ENCODE measurements at places on chromosomes 7 and 10.
A peak's percentile ranks its signal among the peaks of the same experiment; 100 is the strongest.

DNA sequence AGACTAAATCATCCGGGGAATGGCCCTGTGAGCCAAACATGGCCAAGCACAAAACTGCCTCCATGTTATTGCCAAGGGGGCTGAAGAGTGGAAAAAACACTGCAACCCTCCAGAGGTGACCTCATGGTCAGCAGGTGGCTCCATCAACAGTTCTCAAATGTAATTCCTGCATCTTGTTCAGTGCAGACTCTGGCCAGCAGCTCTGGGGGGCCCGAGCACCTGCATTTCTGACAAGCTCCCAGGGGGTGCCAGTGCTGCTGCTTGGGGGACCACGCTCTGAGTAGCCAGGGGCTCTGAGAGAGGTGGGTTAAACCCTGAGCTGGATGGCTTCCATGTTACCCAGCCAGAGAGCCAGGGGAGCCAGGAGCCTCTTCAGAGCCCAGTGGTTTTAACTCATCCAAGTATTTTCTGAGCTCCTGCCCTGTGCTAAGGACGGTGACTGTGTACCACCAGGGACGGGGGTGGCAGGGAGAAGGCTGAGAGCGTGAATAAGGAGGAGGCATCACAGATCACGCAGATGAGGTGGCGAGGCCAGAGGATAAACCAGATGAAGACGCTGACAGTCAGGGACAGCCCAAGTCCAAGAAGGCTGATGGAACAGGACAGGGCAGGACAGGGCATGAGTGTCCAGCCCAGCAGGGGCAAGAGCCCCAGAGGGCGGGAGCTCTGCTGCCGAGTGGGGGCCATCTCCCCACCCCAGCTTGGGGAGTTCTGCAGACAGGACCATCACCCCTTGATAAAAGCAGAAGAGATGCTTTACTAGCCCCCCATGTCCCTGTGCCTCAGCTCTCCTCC lies 52.9 kb downstream of the CLEC2L start:
- DNase-seq = no peak

GRCh38 chr10:95655571-95656290 lies 780 bp downstream of the ALDH18A1 start:
- DNase-seq = no peak

DNA sequence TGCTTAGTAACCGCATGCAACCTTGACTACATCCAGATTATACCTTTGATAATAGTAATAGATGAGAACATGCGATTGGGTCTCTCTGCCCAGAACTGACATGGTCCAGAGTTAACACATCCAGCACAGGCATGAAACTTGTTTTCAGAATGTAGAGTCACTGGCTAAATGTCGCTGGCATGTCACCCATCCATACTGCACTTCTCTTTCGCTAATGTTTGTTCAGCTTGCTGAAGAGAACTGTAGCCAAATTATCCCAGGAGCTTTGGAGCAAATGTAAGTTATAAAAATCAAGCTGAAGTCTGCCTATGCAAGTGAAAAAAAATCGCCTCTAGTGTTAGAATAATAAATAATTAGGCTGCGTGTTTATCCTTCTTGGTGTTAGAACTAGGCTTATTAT lies 98.2 kb downstream of the PRTFDC1 start:
- no peak for DNase-seq

GRCh38 chr7:741850-742249 lies 14.8 kb upstream of the PRKAR1B start:
- no peak for DNase-seq

- peak; percentile 35 for DNase-seq
Observed at GRCh38 chr7:77247206-77247850, 47.7 kb upstream of the FGL2 start.

GRCh38 chr7:137757146-137757925 lies 89.4 kb downstream of the DGKI start:
- DNase-seq = peak; percentile 41

DNA sequence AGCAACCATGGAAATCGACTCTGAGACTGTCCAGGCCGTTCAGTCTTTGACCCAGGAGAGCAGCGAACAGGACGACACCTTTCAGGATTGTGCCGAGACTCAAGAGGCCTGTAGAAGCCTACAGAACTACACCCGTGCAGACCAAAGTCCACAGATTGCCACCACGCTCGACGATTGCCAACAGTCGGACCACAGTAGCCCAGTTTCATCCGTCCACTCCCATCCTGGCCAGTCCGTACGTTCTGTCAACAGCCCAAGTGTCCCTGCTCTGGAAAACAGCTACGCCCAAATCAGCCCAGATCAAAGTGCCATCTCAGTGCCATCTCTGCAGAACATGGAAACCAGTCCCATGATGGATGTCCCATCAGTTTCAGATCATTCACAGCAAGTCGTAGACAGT lies 82.0 kb upstream of the SAMD8 start:
- DNase-seq = no peak

- no peak for DNase-seq
Observed at GRCh38 chr7:75567948-75568595, 76.0 kb downstream of the SPDYE5 start.

- DNase-seq = no peak
Observed at GRCh38 chr10:103238506-103239252, 7.0 kb upstream of the RPEL1 start.

DNA sequence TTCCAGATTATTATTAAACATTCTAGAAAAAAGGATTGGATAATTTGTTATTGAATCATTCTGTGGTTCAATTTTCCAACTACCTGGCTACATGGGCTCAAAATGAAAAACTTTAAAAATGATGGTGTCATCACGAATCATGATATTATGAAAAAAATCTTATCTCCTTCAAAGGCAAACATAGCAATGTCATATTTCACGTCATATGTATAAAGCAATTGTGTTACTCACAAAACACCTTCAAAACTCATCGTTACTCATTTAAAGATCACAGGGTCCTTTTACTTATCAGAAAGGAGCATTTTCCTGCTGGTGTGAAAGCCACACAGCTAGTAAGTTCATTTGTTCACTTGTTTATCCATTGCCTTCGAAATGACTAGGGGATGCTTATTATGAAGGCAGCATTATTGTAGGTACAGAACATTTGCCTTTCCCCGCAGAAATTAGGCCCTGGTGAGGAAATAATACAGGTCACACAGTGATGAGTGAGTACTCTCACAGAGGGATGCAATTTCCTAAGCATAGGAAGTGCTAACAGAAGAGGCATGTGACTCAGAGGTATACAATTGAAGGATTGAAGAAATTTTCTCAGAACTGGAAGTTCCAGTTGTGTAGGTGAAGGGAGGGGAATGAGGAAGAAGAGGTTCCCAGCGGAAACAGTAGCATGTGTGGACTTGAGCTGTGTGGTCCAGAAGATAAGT lies 478.7 kb downstream of the INHBA start:
- no peak for DNase-seq

GRCh38 chr10:65396997-65397396 lies 1528.8 kb upstream of the LRRTM3 start:
- no peak for DNase-seq

DNA sequence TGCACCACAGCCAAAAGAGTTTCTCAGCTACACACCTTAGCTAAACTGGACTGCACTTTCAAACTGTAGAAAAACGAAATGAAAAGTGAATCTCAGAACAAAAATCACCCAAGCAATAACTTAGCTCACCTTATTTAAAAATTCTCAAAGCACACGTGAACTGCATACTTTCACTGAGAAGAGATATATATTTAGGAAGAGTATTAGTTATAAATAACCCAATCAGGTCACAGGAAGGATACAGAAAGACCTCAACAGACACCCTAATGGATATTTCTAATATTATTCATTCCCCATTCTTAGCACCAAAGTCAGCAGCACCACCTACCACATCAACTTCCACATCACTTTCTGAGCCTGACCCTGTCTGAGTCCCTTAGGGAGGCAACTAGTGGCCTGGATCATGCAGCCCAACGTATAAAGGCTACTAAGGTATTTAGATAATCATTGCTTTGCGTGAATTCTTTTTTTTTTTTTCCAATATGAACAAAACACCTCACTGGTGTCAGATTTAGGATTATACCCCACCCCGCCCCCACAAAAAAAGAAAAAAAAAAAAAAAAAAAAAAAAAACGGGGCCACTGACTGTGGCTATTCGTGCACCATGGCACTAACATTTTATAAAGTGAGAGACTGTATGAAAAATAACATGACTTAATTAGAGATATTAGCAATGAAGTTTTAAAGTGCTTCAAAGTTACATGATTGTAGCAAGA lies 2.6 kb downstream of the ABI1 start:
- no peak for DNase-seq

DNA sequence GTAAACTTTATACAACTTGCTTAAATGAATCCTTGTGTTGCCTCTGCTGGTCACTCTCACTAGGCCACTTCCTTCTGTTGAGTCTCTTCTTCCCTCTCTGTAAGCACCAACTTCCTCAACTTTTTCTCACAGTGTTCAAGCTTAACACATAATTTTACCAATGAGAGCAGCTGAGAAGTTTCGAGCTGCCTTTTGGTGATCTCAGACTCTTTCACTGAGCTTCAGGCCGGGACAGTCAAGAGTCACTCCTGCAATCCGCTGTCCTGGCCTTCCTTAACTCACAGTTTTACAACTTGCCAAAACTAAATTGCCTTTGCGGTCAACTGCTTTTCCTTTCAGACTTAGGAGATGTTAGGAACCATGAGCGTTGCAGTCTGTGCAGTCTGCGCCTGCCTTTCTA lies 47.4 kb downstream of the PRPF18 start:
- peak; percentile 7 for DNase-seq

DNA sequence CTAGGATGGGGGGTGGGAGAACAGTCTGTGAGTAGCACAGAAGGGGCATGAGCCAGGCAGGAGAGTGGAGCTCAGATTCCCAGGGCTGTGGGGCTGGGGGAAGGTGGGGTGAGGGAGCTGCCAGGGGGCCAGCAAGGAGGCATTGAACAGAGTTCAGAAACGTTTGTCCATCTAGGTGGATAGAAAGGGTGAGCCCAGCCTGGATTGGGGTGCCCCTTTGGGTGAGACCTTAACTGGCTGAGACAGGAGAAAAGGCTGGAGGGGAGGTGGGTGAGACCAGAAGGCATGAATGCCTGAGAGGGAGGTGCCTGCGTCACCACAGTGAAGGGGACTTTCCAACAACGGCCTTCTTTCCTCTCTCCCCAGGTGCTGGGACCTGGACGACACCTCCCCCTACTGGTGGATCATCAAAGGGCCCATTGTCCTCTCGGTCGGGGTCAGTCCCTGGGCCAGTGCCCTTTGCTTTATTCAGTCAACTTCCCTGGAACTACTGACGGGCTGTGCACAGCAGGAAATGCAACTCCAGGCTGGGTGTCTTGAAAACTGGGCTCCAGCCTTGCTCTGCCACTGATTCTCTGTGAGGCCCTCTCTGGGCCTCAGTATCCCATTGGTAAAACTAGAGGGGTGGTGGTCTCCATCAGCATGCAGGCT lies 11.0 kb downstream of the GHRHR start:
- no peak for DNase-seq

DNA sequence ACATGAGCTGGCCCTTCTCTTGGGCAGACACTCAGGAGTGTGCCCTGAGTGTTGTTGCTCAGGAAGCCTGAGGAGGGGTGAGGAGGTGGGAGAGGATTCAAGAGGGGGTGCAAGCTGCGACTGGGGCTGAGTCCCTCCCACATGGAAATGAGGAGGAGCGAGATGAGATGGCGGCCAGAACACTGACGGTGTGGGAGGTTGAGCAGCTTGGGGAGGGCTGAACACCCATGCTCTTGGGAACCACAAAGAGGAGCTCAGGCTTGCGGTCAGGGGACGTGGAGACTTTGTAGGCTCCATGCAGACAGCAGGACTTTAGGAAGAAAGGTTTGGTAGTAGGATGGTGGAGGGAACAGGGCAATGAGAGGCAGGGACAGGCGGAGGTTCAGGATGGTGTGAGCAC lies 163.2 kb upstream of the SHH start:
- DNase-seq = no peak

- DNase-seq = no peak
Observed at GRCh38 chr10:47366181-47366631, 17.9 kb downstream of the ZNF488 start.

DNA sequence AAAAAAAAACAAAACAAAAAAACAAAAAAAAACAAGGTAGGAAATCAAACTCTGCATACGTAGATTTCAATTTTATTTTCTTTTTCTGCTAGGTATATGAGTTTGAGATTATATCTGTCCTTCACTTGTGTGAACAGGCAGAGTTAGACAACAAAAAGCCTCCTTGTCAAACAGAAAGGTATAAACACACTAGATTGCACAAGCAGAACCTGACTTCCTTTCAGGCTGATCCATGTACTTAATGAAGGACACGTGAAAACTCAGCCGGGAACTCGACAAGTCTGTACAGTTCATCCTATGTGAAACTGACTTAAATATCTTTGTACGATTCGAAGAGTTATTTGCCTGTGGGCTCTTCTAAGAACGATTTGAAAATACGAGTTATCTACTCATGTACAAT lies 254.1 kb downstream of the ARL4A start:
- DNase-seq = no peak

- no peak for DNase-seq
Observed at GRCh38 chr7:44185729-44186128, 3.5 kb downstream of the GCK start.

GRCh38 chr10:73920089-73920488 lies 9.2 kb downstream of the PLAU start:
- DNase-seq = no peak

DNA sequence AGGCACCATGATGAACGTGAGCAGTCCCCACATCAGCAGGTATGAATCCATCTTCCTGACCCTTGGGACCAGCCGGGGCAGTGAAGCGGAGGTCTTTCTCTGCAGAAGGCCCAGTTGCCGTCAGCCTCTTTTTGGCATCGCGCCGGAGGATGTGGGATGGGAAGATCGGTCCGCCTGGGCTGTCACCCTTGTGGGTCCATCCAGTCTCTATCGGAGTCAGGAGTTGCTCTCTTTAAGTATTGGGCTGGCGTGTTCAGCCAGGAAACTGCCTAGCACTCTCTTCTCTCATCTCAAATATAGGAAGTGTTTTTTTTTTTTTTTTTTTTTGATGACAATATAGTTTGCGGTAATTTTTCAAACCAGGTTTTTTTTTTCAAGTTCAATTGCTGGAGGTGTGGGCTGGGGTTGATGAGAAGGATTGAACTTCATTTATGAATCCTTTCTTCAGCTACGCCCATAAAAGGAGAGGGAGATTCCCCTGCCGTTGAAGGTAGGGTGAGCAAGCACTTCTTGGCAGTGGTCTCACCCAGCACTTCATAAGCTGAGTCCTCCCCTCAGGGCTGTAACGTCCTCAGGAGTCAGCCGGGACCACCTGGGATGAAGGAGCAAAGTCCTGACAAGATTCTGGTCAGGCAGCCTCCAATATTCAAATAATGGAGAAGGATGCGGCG lies at the start of gene IL2RA:
Gene IL2RA, minus strand, starts transcription at position 267 of the 671 bp plus-strand sequence. Its CDS starts 216 bp downstream, at position 51.
- DNase-seq = no peak

DNA sequence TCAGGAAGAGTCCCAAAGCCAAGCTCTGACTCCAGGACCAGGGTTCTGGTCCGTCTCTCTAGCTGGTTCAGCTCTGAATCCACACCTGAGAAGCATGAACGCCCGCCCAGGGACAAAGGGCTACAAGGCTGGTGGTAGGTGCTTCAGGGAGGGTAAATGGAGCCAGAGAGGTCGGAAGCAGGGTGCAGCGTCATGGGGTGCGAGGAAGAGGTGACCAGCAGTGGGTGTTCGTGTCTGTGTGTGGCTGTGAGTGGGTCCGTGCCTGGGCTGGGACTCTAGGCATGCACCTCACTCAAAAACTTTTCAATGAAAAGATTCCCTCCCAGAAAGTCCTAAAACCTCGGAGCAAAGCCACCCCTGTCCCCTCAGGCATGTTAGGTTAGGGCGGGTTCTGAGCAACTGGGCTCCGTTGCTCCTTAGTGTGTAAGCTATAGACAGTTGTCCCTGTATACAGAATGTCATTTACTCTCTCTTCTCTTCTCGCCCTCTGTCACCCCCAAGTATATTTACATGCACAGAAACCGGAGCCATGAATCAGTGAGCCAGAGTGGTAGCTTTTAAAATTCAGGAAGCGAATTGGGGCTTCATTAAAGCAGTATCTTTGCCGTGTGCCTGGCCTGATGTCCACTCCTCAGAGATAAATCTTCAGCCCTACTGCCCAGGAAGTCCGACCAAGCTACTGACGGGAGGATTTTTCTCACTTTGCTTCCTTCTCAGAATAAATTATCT lies 12.3 kb upstream of the GATA3 start:
- no peak for DNase-seq

All from AG09309 (cell line).